ENCODE measurements at places on chromosomes 6 and 20. TPM values are rescaled to one million over a fixed set of nuclear protein-coding genes. Genes with fewer than 3 reads are reported as not detected.

GRCh38 chr6:23635150-23635549, 490.9 kb upstream of the NRSN1 start:
- no peaks in the 10 kb centered on the region for H3K4me1 ChIP-seq
- H3K27me3 ChIP-seq, result no peaks in the 10 kb centered on the region
- DNase-seq, result no peak
- no peak overlapping the region for H3K27ac ChIP-seq
- H3K36me3 ChIP-seq, result no peaks in the 10 kb centered on the region

GRCh38 chr6:107698146-107698545, 126.0 kb downstream of the SCML4 start:
- H3K4me1 ChIP-seq, result no peaks in the 10 kb centered on the region
- H3K27ac ChIP-seq, result no peak overlapping the region
- DNase-seq, result no peak
- no peaks in the 10 kb centered on the region for H3K27me3 ChIP-seq

- H3K27me3 ChIP-seq, result no peaks in the 10 kb centered on the region
- peaks cover 21% of the 10 kb centered on the region for H3K4me1 ChIP-seq
- no peaks in the 10 kb centered on the region for H3K36me3 ChIP-seq
Observed at GRCh38 chr6:79544299-79544927, 7.2 kb upstream of the LCA5 start.

ADTRP gene
- total RNA-seq, result 21.7 TPM

Data from suprapubic skin (tissue), 4 donors.